G401 (cell line): ENCODE measurements at places on chromosomes 13 and 19. TPM values are rescaled to one million over a fixed set of nuclear protein-coding genes. Genes with fewer than 3 reads are reported as not detected.

The ZSCAN18 gene
- 39.8 and 58.3 TPM in 2 replicates for total RNA-seq

The UBXN6 gene
- 59.6 and 72.8 TPM in 2 replicates for total RNA-seq

The C19orf47 gene
- total RNA-seq: 7.7 and 22.5 TPM in 2 replicates

The CLDN10 gene
- total RNA-seq: not detected in 2 replicates

The PTH2 gene
- not detected in 2 replicates for total RNA-seq

The PTGER1 gene
- 1.5 TPM in 1 of 2 replicates, not detected in the other for total RNA-seq

The SBNO2 gene
- 22.3 and 25.1 TPM in 2 replicates for total RNA-seq

The ZNF723 gene
- total RNA-seq: not detected in 2 replicates

The ACER1 gene
- not detected in 2 replicates for total RNA-seq

The ZNF823 gene
- total RNA-seq: 11.3 and 14.0 TPM in 2 replicates

The ZFP14 gene
- total RNA-seq: 7.1 and 9.4 TPM in 2 replicates

The ZSCAN4 gene
- 0.55 and 1.3 TPM in 2 replicates for total RNA-seq

The NAPSA gene
- total RNA-seq: 0.24 TPM in 1 of 2 replicates, not detected in the other

The SIGLEC14 gene
- not detected in 2 replicates for total RNA-seq

The KIR2DL4 gene
- total RNA-seq: not detected in 2 replicates

The ZNF284 gene
- 0.25 TPM in 1 of 2 replicates, not detected in the other for total RNA-seq

The KIR3DL2 gene
- not detected in 2 replicates for total RNA-seq

The SPRY2 gene
- 0.24 and 0.49 TPM in 2 replicates for total RNA-seq

The TPTE2 gene
- not detected in 2 replicates for total RNA-seq

The ZNF471 gene
- 1.2 and 1.5 TPM in 2 replicates for total RNA-seq

The ZNF175 gene
- 6.3 and 7.2 TPM in 2 replicates for total RNA-seq

The KLK13 gene
- not detected in 2 replicates for total RNA-seq

The GTF3A gene
- 189 and 243 TPM in 2 replicates for total RNA-seq

The CAPN12 gene
- total RNA-seq: 5.3 and 5.8 TPM in 2 replicates

The GAMT gene
- 110 and 116 TPM in 2 replicates for total RNA-seq

The KDELR1 gene
- total RNA-seq: 137 and 145 TPM in 2 replicates

The B3GNT3 gene
- not detected in 2 replicates for total RNA-seq
